Amygdala (tissue), 56 donors: ENCODE measurements at places on chromosomes 2 and 18.
A peak's percentile ranks its signal among the peaks of the same experiment; 100 is the strongest.

DNA sequence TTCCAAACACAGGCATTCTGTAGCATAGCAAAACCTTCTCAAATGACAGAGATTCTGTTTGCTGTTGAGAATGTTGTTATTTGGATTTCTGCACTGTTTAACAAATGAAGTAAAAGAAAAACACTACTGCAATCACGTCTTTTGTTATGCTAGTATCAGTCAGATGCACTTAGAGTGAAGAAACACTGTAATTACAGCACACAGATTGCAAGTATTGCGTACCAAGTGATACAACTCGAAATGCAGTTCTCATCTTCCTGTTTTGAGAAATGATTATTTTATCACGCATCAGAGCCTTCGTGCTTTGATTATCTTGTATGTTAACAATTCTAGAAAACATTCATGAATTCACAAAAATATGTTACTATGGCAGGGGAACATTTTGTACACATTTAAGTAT, 41.8 kb upstream of the KLF11 start:
- DNase-seq, result no peak

DNA sequence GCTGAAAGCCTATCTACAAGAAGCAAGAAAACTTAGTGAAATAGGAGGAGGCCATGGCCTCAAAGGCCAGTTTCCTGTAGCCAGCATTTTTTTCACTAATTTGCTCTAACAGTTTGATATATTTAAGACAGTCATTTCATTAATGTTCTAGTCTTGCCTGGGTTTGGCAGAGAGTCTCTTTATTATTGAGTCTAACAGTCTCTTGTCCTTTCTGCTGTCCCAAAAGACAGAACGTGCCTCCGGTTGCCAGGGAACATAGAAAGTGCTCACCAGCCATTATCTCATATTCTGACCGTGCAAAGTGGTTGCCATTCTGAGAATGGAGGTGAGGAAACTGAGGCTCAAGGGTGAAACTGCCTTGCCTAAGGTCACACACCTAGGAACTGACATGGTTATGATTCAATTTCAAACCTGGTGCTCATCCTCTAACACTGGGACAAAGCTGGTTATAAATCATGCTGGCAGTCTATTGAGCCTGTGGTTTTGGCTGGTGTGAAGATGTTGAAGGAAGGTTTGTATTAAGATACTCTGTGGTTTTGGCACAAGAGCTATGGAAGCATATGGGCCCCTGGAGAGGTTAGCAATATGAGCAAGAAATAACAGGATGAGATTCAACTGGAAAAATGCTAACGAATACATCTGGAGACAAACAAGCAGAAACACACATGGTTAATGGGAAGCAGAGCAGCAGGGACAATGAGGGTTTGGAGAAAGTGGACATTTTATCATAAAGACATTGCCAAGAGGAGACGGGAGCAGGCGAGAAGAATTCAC, 903.3 kb upstream of the KLHL29 start:
- no peak for DNase-seq

DNA sequence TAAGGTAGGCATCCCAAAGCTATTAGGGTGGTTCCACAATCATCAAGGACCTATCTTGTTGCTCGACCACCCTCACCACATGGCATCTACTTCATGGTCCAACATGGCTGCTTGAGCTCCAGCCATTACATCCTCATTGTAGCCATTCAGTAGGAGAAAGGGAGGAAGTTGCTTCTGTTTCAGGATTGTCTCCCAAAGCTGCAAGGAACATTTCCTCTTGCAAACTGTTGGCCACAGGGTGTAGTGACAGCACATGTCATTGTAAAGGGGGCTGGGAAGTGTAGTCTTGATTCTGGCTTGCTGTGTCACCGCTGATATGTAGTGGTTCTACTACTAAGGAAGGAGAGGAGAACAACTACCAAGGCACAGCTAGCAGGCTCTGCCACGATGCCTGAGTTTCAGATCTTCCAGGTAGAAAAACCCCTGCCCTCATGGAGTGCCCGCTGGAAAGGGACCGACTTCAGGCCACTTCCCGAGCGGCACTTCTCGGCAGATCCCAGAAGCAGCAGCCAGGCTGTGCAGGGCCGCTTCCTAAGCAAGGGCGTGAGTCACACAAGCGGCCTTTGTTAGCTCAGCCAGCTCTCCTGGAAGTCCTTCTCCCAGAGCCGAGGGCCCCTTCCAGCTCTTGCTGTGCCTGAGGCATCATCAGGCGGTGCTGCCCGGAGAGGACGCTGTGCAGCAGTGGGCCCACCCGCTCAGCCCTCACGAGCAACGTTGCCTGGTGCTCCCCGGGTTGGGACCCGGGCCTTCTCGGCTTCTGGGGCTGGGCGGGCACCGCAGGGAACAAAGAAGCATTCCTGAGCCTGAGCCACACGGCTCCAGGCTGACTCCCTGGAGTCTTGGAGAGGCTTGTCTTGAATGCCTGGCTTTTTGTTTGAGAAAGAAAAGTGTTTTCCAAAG, 58.2 kb downstream of the HS6ST1 start:
- peak; percentile 83 for DNase-seq

DNA sequence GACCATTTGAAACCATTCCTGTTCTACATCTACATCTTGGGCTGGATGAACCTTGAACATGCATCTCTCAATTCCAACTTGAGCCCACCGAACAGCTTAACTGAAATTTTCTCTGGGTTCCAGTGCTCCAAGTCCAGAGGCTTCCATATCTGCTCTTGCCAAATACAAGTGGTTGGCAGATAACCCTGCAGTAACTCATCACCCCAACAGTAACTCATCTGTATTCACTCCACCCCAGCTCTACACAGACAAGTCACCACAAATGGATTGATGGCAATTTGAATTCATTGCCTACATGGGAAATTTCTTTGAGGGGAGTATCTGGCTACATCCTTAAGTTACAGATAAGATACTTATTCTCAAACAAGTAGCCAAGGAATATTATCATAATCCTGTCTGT, 502.4 kb upstream of the TNP1 start:
- DNase-seq, result no peak

GRCh38 chr2:206858687-206859329, 80.5 kb upstream of the CPO start:
- DNase-seq, result no peak

- no peak for DNase-seq
Observed at GRCh38 chr18:4755848-4756247, 300.7 kb upstream of the DLGAP1 start.
